ENCODE measurements at places on chromosomes 12 and 14. TPM values are rescaled to one million over a fixed set of nuclear protein-coding genes. Genes with fewer than 3 reads are reported as not detected.
A peak's percentile ranks its signal among the peaks of the same experiment; 100 is the strongest.

DNA sequence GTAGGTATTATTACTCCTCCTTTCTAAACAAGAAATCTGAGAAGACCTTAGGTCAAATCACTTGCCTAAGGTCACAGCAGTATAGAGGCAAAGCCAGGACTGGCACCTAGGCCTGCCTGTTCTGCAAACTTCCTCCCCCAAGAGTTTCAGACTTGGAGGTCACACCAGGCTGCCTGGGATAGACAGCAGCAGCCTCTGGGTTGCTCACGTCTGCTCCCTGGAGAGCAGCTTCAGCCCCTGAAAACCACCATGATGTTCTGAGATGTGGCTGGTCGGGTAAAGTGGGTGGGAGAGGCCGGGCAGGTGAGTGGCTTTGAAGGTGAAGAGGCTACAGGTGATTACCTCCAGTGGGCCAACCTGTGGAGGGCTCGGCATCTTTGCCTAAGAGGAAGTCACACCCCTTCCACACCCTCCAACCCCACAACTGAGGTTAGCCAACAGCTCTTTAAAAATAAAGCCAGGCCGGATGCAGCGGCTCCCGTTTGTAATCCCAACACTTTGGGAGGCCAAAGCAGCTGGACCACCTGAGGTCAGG lies 37.0 kb upstream of the PNMA1 start:
- peaks cover 78% of the 10 kb centered on the region for H3K4me1 ChIP-seq
- H3K4me3 ChIP-seq = no peak overlapping the region
- H3K36me3 ChIP-seq = no peaks in the 10 kb centered on the region

Gene EFS
- 19.0 TPM for polyA plus RNA-seq

Gene PZP
- 0.24 TPM for polyA plus RNA-seq

DNA sequence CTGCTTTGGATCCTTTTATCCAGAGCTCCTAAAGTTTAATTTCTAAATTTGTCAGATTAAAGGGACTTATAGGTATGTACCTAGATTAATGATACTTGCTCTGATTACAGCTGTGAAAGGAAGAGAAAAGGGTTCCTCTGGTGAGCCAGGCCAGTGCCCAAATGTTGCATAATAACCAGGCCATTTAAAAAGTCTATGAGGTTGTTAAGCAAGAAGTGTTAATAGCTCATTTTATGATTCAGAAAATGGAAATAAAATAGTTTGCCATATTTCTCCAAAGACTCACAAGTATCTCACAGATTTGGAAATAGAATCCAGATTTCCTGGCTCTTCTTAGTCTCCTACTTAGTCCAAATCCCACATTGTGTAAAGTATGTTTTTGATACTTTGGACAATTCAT lies 67.6 kb downstream of the SLC38A6 start:
- H3K27ac ChIP-seq = no peak overlapping the region
- H3K4me3 ChIP-seq = no peak overlapping the region
- no peaks in the 10 kb centered on the region for H3K4me1 ChIP-seq
- peaks cover 2% of the 10 kb centered on the region for H3K36me3 ChIP-seq
- no peak for DNase-seq

Gene TPH2
- 0.04 TPM for polyA plus RNA-seq

GRCh38 chr12:101804409-101804808 lies 26.4 kb downstream of the GNPTAB start:
- no peak for DNase-seq
- no peak overlapping the region for H3K27ac ChIP-seq
- H3K27me3 ChIP-seq = no peaks in the 10 kb centered on the region
- H3K4me3 ChIP-seq = no peak overlapping the region
- no peaks in the 10 kb centered on the region for H3K36me3 ChIP-seq

Gene SYNDIG1L
- polyA plus RNA-seq = 0.10 TPM

- H3K27ac ChIP-seq = no peak overlapping the region
- no peaks in the 10 kb centered on the region for H3K27me3 ChIP-seq
- DNase-seq = no peak
These were observed 307.1 kb downstream of the RPL10L start for GRCh38 chr14:46344327-46344937.

DNA sequence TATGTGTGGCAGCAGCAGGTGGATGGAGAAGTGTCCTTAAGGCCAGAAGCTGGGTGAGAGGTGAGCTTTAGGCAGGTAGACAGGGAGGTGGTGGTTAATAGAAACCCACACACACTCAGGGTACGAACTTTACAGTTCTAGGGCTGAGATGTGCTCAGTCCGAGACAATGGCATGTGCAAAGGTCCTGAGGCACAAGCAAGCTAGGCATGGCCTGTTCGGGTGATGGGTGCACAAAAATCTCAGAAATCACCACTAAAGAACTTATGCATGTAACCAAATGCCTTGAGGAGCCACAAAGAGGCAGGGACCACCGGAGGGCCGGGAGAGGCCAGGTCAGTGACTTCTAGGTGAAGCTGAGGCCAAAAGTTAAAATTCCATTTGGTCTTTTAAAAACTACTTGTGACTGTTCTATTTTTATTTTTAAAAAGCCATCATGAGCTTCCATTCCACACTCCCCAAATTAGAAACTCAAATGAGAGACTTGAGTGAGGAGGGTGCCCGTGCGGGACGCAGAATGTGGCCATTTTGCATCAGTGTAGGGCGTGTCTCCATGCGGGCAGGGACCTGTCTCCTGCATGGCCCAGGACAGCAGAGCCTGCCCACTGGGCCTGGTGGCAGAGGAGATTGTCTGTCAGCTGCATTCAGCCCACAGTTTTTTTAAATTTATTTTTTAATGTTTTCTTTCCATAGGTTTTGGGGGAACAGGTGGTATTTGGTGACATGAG lies 4.0 kb downstream of the RFLNA start:
- no peak overlapping the region for H3K27ac ChIP-seq
- peaks cover 38% of the 10 kb centered on the region for H3K4me1 ChIP-seq
- DNase-seq = no peak
- H3K4me3 ChIP-seq = no peak overlapping the region

- H3K4me1 ChIP-seq = no peaks in the 10 kb centered on the region
- no peak overlapping the region for H3K27ac ChIP-seq
- no peak overlapping the region for H3K4me3 ChIP-seq
These were observed 249.2 kb downstream of the ETNK1 start for GRCh38 chr12:22874151-22874550.

DNA sequence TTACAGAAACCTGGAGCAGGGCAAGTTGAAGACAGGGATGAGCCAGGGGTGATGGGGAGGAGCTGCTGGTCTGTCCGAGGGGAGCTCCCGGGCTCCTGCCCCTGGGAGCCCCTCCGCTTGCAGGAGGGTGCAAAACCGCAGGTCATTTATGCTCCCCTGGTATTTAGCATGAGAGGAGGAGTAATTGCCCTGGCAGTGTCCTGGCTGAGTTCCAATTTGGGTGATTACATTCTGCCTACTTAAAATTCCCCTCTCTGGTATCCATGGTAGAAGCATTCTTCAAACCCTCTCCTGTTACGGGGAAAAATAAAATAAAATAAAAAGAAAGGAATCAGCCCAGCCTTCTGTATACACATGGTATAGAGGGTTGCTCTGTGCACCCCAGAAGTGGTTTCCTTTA lies 61.7 kb upstream of the VRK1 start:
- no peaks in the 10 kb centered on the region for H3K36me3 ChIP-seq
- no peak overlapping the region for H3K4me3 ChIP-seq
- H3K27me3 ChIP-seq = peaks cover 39% of the 10 kb centered on the region
- DNase-seq = peak; percentile 7
- no peak overlapping the region for H3K27ac ChIP-seq

Gene SIX1
- polyA plus RNA-seq = 0.12 TPM

GRCh38 chr12:6603095-6603567 lies 4.0 kb downstream of the CHD4 start:
- H3K4me3 ChIP-seq = no peak overlapping the region
- H3K4me1 ChIP-seq = peaks cover 34% of the 10 kb centered on the region
- H3K36me3 ChIP-seq = peaks cover 76% of the 10 kb centered on the region
- no peak for DNase-seq
- H3K27me3 ChIP-seq = no peaks in the 10 kb centered on the region

- H3K4me3 ChIP-seq = no peak overlapping the region
- H3K27me3 ChIP-seq = no peaks in the 10 kb centered on the region
- H3K4me1 ChIP-seq = no peaks in the 10 kb centered on the region
These were observed 103.5 kb upstream of the PPP4R3A start for GRCh38 chr14:91613459-91614112.

GRCh38 chr12:109566424-109566823 lies 6.9 kb downstream of the MMAB start:
- DNase-seq = no peak
- H3K27me3 ChIP-seq = no peaks in the 10 kb centered on the region
- no peak overlapping the region for H3K4me3 ChIP-seq
- peaks cover 75% of the 10 kb centered on the region for H3K36me3 ChIP-seq
- H3K27ac ChIP-seq = no peak overlapping the region
- no peaks in the 10 kb centered on the region for H3K4me1 ChIP-seq

GRCh38 chr12:106387848-106388377 lies 30.4 kb downstream of the POLR3B start:
- no peak overlapping the region for H3K4me3 ChIP-seq
- peaks cover under 1% of the 10 kb centered on the region for H3K36me3 ChIP-seq
- DNase-seq = no peak
- H3K27me3 ChIP-seq = no peaks in the 10 kb centered on the region

Gene SBNO1
- 18.8 TPM for polyA plus RNA-seq

Gene IQSEC3
- 2.7 TPM for polyA plus RNA-seq

GRCh38 chr12:3455312-3455711 lies 35.7 kb upstream of the PRMT8 start:
- no peak for DNase-seq
- no peak overlapping the region for H3K27ac ChIP-seq
- H3K27me3 ChIP-seq = peaks cover 15% of the 10 kb centered on the region
- no peaks in the 10 kb centered on the region for H3K36me3 ChIP-seq
- no peaks in the 10 kb centered on the region for H3K4me1 ChIP-seq
- no peak overlapping the region for H3K4me3 ChIP-seq

DNA sequence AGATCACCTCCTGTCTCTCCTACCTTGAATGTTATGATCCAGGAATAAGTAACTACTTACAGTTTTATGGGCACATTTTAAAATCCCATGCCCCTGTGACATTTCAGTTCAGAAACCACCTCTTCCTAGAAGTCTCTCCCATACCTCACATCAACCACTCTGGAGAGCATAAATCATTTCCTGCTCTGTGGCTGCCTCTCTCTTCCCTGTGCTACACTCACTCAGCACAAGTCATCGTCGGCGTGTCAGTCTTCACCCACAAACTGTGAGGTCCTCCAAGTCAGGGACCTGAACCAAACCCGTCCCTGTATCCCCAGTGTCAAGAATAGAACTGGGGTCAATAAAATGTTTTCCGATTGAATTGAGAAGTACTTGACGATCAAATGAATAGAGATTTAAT lies 863.3 kb downstream of the BCL11B start:
- H3K27ac ChIP-seq = no peak overlapping the region
- no peaks in the 10 kb centered on the region for H3K4me1 ChIP-seq
- H3K27me3 ChIP-seq = no peaks in the 10 kb centered on the region
- H3K36me3 ChIP-seq = no peaks in the 10 kb centered on the region
- no peak overlapping the region for H3K4me3 ChIP-seq
- no peak for DNase-seq

Gene RFX4
- 0.13 TPM for polyA plus RNA-seq

- H3K27me3 ChIP-seq = no peaks in the 10 kb centered on the region
- no peaks in the 10 kb centered on the region for H3K36me3 ChIP-seq
- H3K27ac ChIP-seq = no peak overlapping the region
- no peaks in the 10 kb centered on the region for H3K4me1 ChIP-seq
These were observed 572.0 kb upstream of the ATP2B1 start for GRCh38 chr12:90280564-90281058.

DNA sequence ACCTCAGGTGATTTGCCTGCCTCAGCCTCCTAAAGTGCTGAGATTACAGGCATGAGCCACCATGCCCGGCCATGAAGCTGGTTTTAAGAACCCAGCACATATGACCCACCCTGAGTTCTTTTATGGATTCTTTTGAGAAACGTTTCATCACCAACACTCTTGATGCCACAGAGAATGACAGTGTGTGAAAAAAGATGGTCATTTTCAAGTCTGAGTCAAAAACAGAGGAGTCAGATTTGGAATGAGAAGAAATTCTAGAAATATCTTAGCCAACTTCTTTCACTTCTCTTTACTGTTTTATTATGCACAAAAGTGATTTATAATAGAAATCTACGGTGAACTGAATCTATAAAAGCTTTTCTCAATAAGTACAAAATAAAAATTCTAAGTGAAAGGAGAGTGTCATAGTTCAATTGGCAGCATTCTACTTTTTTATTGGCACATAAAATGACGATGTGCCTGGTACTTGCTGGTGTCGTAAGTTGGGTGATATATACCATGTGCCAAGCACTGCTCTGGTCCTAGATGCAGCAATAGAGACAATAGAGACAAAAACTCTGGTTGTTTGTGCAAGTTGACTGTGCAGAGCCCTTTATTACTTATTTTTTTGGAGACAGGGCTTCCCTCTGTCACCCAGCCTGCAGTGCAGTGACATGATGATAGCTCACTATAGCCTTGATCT lies 33.9 kb downstream of the CCDC177 start:
- no peak overlapping the region for H3K4me3 ChIP-seq
- peaks cover 27% of the 10 kb centered on the region for H3K27me3 ChIP-seq
- DNase-seq = no peak
- no peaks in the 10 kb centered on the region for H3K4me1 ChIP-seq
- no peak overlapping the region for H3K27ac ChIP-seq
- no peaks in the 10 kb centered on the region for H3K36me3 ChIP-seq

Gene SLC22A17
- polyA plus RNA-seq = 46.9 TPM

Gene CAMKK2
- polyA plus RNA-seq = 45.5 TPM

GRCh38 chr14:58297412-58297761 lies 968 bp upstream of the ARID4A start:
- peaks cover 30% of the 10 kb centered on the region for H3K36me3 ChIP-seq
- DNase-seq = no peak
- H3K4me3 ChIP-seq = peak overlapping the region; percentile 88

Gene DACT1
- polyA plus RNA-seq = 13.5 TPM

Gene ANGEL1
- polyA plus RNA-seq = 29.2 TPM

DNA sequence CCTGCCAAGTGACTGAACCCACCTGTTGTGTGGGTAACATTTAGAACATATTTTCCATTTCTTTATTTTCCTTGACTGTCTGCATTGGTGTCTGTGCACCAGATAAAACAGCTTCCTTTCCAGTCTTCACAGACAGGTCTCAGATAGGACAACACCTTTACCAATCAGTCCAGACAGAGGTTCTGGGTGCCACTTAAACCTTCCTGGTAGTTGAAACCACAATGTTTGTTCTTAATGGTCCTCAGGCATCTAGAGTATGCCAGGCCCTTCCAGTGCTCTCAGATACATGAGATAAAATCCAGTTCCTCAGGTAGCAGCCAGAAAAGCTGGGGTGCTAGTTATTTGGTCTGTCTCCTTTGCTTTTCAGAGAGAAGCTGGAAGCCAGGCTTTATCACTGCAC lies 7.0 kb upstream of the CLEC2D start:
- peaks cover 45% of the 10 kb centered on the region for H3K36me3 ChIP-seq
- no peaks in the 10 kb centered on the region for H3K4me1 ChIP-seq
- H3K27me3 ChIP-seq = no peaks in the 10 kb centered on the region
- H3K4me3 ChIP-seq = no peak overlapping the region

GRCh38 chr14:82897469-82898308 lies 1364.0 kb upstream of the SEL1L start:
- H3K36me3 ChIP-seq = no peaks in the 10 kb centered on the region
- DNase-seq = no peak
- H3K4me1 ChIP-seq = no peaks in the 10 kb centered on the region
- H3K4me3 ChIP-seq = no peak overlapping the region

- H3K36me3 ChIP-seq = peaks cover 4% of the 10 kb centered on the region
- H3K4me1 ChIP-seq = peaks cover 10% of the 10 kb centered on the region
- H3K27me3 ChIP-seq = no peaks in the 10 kb centered on the region
These were observed 794 bp downstream of the RCOR1 start for GRCh38 chr14:102593061-102593824.

Gene INSM2
- polyA plus RNA-seq = 0.03 TPM

Measured in large intestine (tissue), 12 donors.